NAMALWA (cell line): ENCODE measurements at places on chromosomes 3 and 15.

DNA sequence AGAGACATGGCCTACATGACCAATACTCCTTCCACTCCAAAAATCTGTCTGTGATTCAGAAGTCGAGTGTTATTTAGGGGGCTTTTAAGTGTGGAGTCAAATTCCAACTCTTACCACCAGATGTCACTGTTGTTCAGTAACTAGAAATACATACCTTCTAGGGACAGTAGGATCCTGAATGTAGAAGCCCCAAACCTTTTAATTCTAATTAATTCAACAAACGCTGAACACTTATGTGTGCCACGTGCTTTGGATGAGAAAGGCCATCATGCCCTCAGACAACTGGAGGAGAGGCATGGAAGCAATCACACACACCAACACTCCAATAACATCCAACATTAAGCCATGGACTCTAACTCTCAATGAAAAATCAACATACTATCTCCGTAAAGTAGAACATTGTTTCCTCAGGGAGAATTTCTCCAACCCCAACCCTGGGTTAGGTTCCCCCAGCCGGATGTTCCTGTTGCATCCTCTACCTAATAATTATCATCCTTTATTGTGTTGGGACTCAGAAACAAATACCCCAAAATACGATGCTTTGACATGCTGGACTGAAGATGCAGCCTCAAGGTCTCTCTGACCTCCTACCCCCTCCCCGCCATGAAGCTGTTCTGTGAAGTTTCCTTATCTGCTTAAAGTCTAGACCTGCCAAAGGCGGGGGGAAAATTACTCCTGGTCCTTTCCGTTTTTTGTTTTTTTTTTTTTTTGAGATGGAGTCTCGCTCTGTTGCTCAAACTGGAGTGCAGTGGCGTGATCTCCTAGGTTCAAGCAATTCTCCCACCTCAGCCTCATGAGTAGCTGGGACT lies 8.0 kb upstream of the CCDC13 start:
- peak; percentile 81 for DNase-seq

DNA sequence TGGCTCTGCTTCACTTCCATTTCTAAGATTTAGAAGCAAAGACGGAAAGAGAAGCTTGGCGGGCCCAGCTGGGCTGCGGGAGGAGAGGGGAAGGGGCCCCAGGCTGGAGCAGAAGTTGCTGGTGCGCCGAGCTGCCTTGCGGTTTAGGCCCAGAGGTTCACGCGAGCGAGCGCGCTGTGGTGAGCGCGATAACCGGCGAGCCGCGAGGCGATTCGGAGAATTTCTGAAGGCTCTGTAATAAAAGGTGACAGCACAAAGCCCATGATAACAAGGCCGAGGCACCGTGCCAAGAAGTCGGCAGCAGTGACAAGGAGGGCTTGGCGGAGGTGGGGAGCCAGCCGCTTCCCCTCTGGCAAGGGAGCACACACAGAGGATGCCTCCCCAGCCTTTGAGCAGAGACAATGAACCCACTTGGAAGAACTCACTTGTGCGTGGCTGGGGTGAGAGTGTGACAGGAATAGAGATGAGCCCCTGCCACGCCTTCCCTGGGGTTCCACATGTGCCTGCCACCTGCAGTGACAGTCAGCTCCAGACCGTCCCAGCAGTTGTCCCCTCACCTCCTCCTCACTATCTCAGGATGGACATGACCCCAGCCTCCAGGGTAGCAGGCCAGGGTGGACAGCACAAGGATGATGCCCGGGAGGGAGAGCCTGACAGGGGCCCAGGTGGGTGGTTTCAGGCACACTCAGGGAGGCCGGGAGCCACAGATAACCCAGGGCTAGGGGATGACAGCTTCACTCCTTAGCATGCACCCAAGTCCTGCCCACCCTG lies 315.2 kb downstream of the UACA start:
- no peak for DNase-seq

DNA sequence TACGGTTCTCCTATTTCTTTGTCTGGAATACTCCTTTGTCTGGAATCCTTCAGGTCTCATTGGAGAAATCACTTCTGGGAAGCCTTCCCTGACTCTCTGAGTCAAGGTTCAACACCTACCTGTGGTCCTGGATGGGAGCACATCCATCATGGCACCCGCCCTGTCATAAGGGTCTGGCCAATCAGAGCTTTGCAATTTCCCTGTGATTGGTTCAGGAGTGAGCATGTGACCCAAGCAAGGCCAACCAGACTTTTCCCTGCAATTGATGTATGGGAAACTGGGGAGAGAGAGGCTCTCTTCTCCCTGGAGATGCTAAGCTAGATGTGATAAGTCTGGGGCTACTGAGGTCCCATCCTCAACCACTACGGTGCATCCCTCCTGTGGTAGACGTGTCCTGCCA lies 8.1 kb downstream of the FAM3D start:
- peak; percentile 4 for DNase-seq

DNA sequence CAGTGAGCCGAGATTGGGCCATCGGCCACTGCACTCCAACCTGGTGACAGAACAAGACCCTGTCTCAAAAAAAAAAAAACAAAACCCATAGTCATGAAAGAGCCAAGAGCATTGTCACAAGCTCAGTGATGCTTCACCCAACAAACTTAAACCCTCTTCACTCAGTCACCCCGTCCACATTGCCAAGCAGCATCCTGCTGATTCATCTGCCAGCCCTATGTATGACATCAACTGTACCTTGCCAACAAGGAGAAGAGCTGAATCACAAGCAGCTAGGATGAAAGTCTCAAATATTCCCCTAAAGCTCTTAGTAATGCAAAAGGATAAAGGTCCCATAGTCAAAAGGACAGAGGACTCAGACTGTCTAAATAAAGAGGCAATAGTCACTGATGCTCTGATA lies 90.0 kb downstream of the ANO10 start:
- no peak for DNase-seq

GRCh38 chr15:75446151-75446550 lies 5.3 kb downstream of the SIN3A start:
- peak; percentile 39 for DNase-seq

GRCh38 chr3:161371441-161372320 lies at the start of gene SPTSSB:
TSS of gene SPTSSB (minus strand) at chr3:161371517. CDS start at chr3:161346323, 25,194 bp downstream.
- no peak for DNase-seq

- DNase-seq = no peak
These were observed 303.9 kb upstream of the SLCO3A1 start for GRCh38 chr15:91549581-91549980.

- DNase-seq = no peak
These were observed 39.9 kb downstream of the LEO1 start for GRCh38 chr15:51931638-51932037.

- no peak for DNase-seq
These were observed 2.3 kb downstream of the RARB start for GRCh38 chr3:25430287-25430934.

DNA sequence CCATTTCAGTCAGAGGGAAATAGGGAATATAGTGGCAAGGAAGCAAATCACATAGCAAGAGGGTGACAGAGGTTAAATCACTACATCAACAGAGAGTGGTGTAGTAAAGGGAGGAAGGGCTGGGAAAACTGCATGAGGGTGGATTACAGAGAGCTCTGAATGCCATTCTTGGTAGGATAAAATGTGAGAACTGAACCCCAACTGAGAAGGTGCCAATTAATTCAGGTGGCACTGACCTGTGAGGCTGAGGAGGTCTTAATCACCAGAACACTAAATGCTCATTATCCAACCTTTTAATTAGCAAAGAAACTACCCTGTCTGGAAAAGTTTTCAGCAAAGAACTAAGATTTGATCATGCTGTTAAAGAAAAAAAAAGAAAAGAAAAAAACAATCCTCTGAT lies 202.7 kb downstream of the LRRN1 start:
- no peak for DNase-seq

- DNase-seq = no peak
These were observed 211.9 kb upstream of the MRPL3 start for GRCh38 chr3:131714585-131715220.

DNA sequence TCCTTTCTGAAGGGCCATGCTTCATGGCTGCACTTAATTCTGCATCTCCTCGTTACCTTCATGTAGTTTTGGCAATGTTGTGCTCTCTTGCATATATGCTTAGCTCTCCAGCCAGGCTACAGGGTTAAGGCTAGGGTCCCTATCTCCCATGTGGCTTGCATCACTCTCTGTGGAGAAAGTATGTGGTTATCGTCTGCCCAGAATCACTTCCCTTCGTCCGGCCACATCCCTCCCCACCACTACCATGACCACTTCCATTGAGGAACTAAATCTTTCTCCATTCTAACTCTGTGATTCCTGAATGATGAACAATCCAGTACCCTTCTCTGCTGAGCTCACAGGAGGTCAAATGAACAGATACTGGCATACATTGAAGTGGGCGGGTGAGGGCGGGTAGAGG lies 34.0 kb downstream of the WWTR1 start:
- no peak for DNase-seq

DNA sequence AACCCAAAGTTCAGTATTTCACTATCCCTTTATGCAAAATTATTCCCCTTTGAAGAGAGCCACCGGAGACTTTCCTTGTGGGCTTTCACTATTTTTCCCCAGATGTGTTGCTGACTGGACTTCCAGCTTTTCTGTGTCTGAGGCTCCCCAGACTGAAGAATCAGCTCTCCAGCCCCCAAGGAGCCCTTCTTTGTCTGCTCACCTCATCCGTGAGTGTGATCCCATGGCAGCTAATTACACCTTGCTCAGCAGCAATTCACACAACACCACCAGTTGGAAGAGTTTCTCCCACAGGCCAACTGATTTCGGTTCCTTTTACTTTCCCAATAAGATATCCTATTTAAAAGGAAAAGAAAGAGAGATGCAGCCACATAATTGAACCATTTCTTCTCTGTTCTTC lies 249.5 kb upstream of the TRIM42 start:
- DNase-seq = no peak

DNA sequence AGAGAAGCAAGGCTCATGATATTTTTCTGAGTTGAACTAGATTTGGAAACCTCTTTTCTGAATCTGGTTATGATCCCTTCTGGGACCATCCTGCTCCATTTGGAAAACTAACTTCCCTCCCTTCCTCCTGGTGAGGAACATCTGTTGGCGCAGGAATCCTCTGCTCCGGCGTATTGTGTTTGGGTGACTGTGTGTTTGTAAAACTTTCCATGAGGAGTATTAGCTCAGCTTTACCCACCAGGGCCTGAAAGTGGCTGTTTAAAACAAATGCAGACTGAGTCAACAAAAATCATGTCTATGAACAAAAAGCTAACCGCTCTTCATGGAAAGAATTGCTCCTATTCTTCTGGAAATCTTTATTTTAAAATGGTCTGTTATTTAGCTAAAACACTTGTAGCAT lies 17.7 kb downstream of the STARD9 start:
- no peak for DNase-seq
